ENCODE measurements at places on chromosomes 6 and 20.

DNA sequence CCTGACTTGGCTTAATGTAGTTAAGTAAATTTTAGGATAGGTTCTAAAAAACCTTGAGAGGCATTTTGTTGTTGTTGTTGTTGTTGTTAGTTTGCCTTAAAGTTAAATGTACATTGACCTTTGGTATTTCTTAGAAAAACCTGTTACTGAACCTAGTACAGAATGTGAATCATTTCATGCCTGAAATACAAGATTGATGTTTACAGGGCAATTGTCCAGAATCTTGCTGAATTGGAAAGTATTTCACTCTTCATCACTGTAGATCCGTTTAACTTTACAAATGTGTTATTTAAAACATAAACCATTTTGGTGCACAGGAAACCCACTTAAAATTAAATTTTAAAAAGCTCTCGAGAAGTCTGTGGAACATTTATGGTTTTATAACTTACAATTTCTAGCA lies 75.0 kb downstream of the CEP57L1 start:
- DNase-seq: no peak

DNA sequence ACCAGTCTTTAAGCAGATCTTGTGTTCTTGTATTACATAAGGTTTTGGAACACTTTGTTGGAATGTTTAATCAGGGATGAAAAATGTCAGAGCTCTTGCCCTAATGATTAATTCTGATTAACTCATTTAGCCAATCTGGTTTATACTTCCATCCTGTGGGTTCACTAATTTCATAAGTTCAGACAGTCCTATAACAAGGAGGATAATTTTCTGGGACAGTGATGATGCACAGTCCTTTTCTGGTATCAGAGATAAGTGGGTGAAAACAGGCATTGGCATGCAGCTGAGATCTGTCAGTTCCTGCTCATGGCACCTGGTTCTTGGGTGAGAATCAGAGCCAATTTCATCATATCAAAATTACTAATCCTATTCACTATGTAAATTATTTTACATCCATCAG lies 125.0 kb upstream of the LAMA2 start:
- DNase-seq: no peak

- no peak for DNase-seq
Observed at GRCh38 chr6:125886021-125886420, 70.5 kb upstream of the HINT3 start.

GRCh38 chr6:2192976-2193375 lies 52.4 kb downstream of the GMDS start:
- DNase-seq: no peak

DNA sequence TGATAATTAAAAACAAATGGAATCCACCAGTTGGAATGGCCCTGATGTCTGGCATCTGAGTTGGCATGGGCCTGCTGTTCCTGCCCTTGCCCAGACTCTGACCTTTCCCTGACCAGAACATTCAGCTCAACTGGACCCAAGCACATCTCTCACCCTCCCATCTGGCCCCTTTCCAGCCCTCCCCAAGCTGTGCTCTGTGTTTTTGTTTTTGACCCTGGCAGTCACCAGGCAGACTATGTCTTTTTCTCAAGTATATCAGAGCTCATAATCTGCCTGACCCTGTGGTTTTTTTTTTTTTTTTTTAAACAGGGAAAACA lies 117.6 kb downstream of the TRDN start:
- DNase-seq: no peak
